ENCODE measurements at places on chromosomes 4 and X. TPM values are rescaled to one million over a fixed set of nuclear protein-coding genes. Genes with fewer than 3 reads are reported as not detected.

DNA sequence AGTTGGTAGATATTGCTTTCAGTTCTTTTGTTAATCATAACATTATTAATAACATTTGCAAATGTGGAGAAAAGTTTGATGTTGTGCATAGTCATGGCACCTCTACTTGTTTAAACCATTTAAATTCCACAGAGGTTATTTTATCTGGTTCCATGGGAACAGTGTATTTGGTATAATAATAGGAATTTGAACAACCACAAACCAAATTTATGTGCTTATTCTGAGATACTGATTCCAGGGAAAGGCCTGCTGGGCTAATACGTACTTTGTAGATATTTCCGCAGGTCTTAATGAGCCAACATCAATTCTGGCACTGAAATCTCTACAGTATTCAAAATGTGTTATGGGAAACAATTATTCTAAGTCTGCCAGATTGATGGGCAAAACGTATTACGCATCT lies 319.0 kb downstream of the DKK2 start:
- H3K4me3 ChIP-seq, result no peak overlapping the region
- H3K4me1 ChIP-seq, result no peaks in the 10 kb centered on the region
- no peaks in the 10 kb centered on the region for H3K27me3 ChIP-seq
- DNase-seq, result no peak

GRCh38 chr4:88866862-88867550 lies 169.4 kb upstream of the NAP1L5 start:
- DNase-seq, result no peak
- H3K27ac ChIP-seq, result no peak overlapping the region
- H3K27me3 ChIP-seq, result no peaks in the 10 kb centered on the region

DNA sequence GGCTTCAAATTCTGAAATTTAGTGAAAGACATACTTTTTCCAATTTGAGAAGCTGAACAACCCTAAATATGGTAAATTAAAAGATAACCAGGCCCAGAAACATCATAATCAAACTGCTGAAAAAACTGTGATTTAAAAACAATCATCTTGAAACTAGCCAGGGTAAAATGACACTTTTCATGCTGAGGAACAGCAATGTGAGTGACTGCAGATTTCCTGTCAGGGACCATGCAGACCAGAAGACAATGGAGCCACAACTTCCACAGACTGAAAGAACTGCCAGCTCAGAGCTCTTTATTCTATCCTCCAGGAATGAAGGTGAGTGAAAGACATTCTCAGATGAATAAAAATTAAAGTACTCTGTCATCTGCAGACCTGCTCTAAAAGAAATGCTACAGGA lies 73.3 kb downstream of the NAT8L start:
- H3K27ac ChIP-seq, result no peak overlapping the region
- no peak for DNase-seq
- no peaks in the 10 kb centered on the region for H3K36me3 ChIP-seq
- no peaks in the 10 kb centered on the region for H3K4me1 ChIP-seq
- no peaks in the 10 kb centered on the region for H3K27me3 ChIP-seq

GRCh38 chr4:40176602-40177001 lies 20.2 kb upstream of the RHOH start:
- H3K4me1 ChIP-seq, result no peaks in the 10 kb centered on the region
- no peak for DNase-seq
- no peaks in the 10 kb centered on the region for H3K36me3 ChIP-seq
- H3K27me3 ChIP-seq, result no peaks in the 10 kb centered on the region
- H3K4me3 ChIP-seq, result no peak overlapping the region

- no peak overlapping the region for H3K4me3 ChIP-seq
- no peak for DNase-seq
- H3K36me3 ChIP-seq, result no peaks in the 10 kb centered on the region
- no peaks in the 10 kb centered on the region for H3K4me1 ChIP-seq
- H3K27me3 ChIP-seq, result no peaks in the 10 kb centered on the region
These were observed 515.4 kb upstream of the ATOH1 start for GRCh38 chr4:93313197-93313596.

The GAGE12J gene
- total RNA-seq, result not detected

The BOD1L1 gene
- total RNA-seq, result 38.8 TPM

- no peak overlapping the region for H3K4me3 ChIP-seq
- no peaks in the 10 kb centered on the region for H3K36me3 ChIP-seq
- H3K27me3 ChIP-seq, result no peaks in the 10 kb centered on the region
- H3K4me1 ChIP-seq, result no peaks in the 10 kb centered on the region
These were observed 82.8 kb downstream of the PPP4R3C start for GRCh38 chrX:27380163-27380845.

GRCh38 chr4:156515295-156515694 lies 456.3 kb downstream of the PDGFC start:
- DNase-seq, result no peak
- H3K27me3 ChIP-seq, result no peaks in the 10 kb centered on the region
- no peak overlapping the region for H3K4me3 ChIP-seq
- H3K4me1 ChIP-seq, result no peaks in the 10 kb centered on the region
- no peak overlapping the region for H3K27ac ChIP-seq

DNA sequence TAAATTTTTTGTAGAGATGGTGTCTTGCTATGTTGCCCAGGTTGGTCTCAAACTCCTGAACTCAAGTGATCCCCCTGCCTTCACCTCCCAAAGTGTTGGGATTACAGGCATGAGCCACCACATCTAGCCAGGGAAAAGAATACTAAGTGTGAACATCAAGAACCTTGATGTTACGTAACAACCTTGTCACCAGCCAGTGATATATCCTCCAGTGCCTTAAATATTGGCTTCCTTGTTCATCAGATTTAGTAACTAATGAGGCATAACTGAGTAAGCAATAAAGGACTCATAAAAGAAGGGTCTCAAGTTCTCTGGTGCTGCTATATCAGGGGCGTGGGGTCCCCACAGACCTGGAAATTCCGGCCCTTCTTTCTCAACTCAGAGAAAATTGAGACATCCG lies 60.5 kb upstream of the ENPEP start:
- H3K4me1 ChIP-seq, result no peaks in the 10 kb centered on the region
- no peaks in the 10 kb centered on the region for H3K36me3 ChIP-seq
- no peak overlapping the region for H3K27ac ChIP-seq
- no peak overlapping the region for H3K4me3 ChIP-seq

DNA sequence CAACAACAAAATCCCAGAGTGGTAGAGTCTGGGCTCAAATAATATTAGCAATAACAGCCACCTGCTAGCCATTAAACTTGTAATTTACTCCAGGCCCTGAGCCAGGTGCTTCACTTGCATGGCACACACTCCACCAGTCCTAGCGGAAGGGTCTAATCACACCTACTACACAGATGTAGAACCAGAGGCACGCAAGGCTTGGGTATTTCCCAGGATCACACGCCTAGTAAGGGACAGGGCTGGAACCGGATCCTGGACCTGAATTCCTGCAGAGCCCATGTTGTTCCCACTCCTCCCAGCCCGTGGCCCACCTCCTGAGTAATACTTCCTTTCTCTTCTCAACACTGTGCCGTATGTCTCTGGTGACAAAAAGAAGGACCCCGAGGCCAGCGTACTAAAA lies 5.7 kb downstream of the MAGEA1 start:
- H3K27me3 ChIP-seq, result no peaks in the 10 kb centered on the region
- no peak overlapping the region for H3K4me3 ChIP-seq
- no peaks in the 10 kb centered on the region for H3K4me1 ChIP-seq
